Fibroblast of lung (primary cell): ENCODE measurements at places on chromosomes 4 and X. TPM values are rescaled to one million over a fixed set of nuclear protein-coding genes. Genes with fewer than 3 reads are reported as not detected.

The EPGN gene
- 0.26 TPM in 1 of 2 replicates, not detected in the other for total RNA-seq

The NAA11 gene
- total RNA-seq, result not detected in 2 replicates

The LRAT gene
- under 0.01 TPM in 2 replicates for total RNA-seq

The OPN1MW3 gene
- total RNA-seq, result not detected in 2 replicates

The LDOC1 gene
- total RNA-seq, result 3.6 and 11.9 TPM in 2 replicates

The SOWAHD gene
- 0.26 and 0.83 TPM in 2 replicates for total RNA-seq
